ENCODE measurements at places on chromosomes 11 and 22.
A peak's percentile ranks its signal among the peaks of the same experiment; 100 is the strongest.

- no peak for DNase-seq
Observed at GRCh38 chr11:73141031-73141308, 1.1 kb downstream of the FCHSD2 start.

- no peak for DNase-seq
Observed at GRCh38 chr11:1152316-1153104, 5.2 kb upstream of the MUC5AC start.

GRCh38 chr11:102545701-102546100 lies 15.2 kb upstream of the MMP7 start:
- DNase-seq, result no peak

- no peak for DNase-seq
Observed at GRCh38 chr11:97548280-97548679, 1158.5 kb downstream of the JRKL start.

GRCh38 chr11:32121012-32121411 lies 30.1 kb downstream of the RCN1 start:
- no peak for DNase-seq

DNA sequence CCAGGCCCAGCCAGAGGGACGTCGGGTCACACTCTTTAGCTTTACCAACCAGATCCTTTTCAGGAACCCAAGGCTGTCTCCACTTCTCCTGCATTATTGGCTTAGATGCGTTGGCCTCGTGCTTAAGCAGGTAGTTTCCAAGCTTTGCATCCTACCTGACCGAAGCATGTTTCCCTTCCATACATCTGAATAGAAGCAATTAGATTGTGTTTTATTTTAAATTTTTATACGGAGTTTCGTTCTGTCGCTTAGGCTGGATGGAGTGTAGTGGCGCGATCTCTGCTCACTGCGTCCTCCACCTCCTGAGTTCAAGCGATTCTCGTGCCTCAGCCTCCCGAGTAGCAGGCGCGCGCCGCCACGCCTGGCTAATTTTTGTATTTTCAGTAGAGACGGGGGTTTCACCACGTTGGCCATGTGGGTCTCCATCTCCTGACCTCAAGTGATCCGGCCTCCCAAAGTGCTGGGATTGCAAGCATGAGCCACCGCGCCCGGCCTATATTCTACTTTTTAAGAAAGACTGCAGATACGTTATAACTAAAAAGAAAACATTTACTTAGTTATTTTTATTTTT lies 677 bp downstream of the DYNC2H1 start:
- DNase-seq, result no peak

DNA sequence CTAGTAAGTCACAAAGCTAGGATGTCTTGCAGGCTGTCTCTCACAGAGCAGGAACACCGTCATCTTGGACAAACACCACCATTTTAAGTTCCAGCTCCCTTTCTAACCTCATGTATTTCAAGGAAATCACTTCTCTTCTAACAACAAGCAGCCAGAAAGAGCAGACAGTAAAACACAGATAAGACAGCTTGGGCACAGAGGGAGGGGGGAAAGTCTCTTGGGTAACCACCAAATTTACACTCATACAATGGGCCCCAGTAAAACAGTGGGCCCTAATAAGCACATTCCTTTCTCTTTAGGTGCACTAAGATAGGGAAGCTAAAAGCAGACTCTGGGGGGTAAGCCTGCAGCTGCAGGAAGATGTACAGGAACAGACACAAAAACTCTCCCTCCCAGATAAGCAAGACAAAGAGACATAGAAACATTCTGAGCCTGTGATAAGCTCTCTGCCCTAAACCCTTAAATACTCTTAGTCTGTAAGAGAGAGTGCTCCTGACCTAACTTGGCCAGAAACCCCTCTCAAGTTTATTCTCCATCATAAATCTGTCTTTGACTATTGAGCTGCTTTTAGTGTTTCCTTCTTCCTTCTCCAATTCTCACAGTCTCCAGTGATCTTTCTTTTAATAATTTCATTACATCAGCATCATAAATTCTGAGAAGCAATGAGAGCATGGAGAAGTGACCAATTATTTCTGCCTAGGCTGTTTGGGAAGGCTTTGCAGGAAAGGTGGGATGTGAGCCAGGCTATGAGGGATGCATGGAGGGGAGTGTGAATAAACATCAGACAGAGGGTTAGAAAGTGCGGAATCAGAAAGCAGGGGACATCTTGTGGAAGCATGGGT lies 7.4 kb downstream of the OR10D3 start:
- DNase-seq, result no peak

DNA sequence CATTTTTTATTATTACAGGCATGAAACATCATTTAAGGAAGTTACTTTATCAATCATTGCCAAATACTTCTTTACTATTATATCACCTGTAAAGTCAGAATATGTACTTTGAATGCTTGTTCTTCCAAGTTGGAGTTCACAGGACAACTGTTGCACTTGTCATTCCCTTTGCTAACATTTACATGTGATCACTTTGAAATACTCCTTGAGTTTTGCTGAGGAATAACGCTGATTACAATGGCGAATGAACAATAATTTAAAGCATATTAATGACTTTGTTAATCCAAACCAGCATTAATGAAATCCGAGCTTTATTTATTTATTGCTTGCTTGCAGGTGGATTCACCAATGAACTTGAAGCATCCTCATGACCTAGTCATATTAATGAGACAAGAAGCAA lies 20.2 kb downstream of the TTC17 start:
- no peak for DNase-seq

GRCh38 chr22:38712486-38713207 lies 6.9 kb downstream of the GTPBP1 start:
- DNase-seq, result no peak

DNA sequence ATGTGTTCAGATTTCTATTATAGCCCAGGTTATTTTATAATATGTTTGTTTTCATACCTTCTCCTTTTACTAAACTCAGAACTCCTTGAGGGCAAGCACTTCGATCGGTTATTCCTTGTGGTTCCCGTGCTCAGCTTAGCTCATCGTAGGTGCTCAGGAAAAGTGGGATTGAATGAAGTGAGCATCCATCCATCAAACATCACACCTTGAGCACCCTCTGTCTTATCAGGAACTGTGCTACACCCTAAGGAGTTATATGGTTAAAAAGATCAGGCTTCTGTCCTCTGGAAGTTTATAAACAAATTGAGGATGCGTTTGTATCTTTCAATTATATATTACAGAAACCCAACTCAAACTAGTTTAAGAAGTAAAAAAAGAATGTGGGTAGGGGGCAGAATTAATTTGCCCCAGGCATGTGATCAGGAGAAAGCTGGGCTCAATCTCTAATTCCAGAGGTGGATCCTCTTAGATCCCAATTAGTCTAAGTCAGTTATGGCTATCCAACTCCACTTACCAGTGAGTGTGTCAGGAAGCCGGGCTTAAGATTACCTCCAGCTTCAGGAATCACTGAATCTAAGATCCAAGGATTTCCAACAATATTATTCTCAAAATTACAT lies 59.9 kb upstream of the RRAS2 start:
- no peak for DNase-seq

- DNase-seq, result no peak
Observed at GRCh38 chr11:46555267-46556054, 38.4 kb downstream of the AMBRA1 start.

DNA sequence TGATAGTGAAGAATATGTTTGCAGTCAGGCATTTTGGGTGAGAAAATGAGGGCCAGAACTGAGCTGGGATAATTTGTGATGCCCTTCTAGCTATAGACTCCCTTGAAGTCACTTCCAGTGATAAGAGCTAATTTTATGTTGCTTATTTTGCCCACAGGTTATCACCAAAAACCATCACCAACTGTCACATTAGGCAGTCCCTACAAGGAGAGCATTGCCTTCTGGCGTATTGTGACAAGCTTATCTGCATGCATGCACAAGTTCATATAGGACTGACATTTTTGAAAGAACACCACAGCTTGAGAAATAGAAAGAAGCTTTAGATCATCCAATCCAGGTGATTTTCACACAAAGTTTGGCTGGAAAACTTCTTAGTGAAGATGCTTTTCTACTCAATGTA lies 735.3 kb upstream of the RAG2 start:
- no peak for DNase-seq

GRCh38 chr11:117918366-117919255 lies 10.6 kb downstream of the TMPRSS13 start:
- DNase-seq, result no peak

DNA sequence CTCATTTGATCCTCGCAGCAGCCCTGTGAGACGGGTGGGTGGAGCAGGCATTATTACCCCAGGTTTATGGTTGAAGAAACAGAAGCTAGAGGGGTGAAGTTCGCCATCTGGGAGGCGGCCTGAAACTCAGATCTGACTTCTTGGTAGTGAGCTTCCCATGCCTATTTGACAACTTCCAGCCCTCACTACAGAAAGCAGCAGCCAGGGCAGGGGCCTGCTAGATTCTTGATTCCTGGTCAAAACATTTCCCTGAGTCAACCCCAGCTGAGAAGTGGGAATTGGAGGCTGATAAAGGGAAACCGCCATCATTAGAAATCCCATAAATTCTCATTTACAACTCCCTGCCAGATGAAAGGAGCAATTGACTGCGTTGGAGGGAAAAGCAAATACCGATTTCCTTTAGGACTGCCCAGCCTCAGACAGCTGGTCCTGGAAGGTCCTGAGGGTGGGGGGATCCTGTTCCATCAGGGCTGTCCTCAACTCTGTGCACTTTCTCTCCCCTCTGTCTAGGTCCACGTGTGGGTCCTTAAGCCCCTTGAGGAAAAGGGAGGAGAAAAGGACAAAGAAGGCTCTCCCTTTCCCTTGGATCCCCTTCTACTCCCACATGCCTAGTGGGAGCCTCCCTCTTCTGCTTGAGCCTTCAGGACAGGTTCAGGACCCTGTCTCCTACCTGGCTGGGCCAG lies 10.2 kb upstream of the NECTIN1 start:
- no peak for DNase-seq

DNA sequence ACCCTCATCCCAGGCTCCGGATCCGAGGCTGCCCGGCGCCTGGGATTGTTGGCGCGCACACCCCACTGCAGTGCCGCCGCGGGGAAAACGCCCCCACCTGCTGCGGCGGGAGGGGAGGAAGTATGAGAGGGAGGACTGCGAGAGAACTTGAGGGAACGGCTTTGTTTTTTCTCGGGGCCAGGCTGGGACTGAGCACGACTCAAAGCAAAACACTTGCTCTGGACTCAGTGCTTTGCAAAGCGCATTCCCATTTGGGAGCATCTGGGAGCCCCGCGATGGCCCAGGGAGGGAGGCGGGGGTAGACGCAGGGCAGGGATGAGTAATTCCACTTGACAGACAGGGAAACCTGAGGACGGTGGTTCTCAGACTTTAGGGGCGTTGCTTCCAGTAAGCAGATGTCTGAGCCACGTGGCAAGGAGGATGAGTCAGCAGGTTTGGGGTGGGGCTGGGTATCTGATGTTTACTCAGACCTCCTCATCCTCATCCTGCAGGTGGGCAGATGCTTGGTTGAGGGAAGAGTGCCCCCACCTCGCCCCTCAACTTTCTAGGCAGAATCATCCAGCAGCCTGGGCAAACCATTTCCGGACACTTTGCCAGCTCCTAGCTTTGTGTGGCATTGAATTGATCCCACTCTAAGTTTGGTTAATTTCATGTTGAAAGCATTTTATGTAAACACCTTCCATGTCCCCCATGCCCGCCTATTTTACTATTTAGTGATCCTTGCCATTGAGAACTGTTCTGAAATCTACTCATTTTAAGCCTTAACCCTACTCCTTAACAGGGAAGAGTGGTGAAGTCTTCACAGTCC lies 1.5 kb downstream of the MIAT start:
- DNase-seq, result peak; percentile 55

- no peak for DNase-seq
Observed at GRCh38 chr22:46972901-46973831, 210.7 kb downstream of the TBC1D22A start.

DNA sequence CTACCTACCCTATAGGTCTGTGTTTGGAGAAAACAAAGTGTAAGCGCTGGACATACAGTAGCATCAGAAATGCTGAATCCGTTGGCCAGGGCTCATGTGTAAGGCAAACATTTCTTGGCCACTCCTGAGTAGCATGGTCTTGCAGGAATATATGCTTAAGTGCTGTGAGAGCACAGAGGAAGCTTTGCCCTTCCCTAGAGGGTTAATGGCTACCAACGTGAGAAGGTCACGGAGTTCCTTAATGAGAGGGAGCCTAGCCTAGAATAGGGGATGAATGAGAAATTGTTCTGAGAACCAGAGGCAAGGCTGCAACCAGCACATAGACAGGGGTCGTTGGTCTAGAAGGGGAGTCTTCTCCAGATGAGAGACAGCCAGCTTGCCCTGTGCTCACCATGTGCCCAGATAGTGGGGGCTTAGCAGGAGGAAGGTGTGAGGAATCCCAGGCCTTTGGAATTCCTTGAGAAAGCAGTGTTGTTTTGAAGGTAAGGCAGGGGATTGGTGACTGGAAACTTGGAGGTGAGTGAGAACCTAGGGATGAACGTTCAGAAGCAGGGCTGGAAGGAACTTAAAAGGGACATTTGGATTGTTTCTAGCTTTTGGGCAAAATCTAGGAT lies 29.5 kb downstream of the RCOR2 start:
- no peak for DNase-seq

DNA sequence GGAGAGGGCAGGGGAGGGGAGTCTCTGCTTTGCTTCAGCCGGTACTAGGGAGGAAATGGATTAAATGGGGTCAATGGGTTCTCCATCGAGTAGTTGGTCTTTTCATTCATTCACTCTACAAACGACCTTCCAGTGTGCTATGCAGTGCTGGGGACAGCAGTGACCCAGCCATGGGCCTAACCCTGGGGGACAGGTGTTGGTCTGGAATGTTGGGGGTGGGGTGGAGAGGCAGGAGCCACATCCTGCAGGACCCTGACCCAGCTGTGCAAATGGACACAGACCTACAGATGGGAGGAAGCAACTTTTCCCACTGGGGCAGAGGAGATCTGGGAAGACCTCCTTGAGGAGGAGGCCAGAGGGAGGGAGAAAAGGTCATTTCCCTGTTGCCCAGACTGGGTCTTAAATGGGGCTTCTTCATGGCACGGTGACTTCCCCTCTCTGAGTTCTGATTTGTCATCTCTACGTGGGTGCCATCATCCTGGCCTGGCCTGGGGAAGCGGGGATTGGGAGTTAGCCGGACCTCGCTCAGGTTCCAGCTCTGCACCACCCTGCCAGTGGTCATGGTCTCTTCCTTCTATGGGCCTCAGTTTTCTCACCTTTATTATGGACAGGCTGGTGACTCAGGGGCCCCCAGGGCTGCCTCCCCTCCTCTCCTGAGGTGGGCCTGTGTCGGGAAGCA lies 2.0 kb downstream of the CYTH4 start:
- no peak for DNase-seq

GRCh38 chr22:39490135-39490798 lies 11.8 kb upstream of the MIEF1 start:
- peak; percentile 39 for DNase-seq

- no peak for DNase-seq
Observed at GRCh38 chr11:91350931-91351330, 873.7 kb upstream of the FAT3 start.

GRCh38 chr11:113311536-113311935 lies 2.8 kb upstream of the TTC12 start:
- DNase-seq, result no peak

- no peak for DNase-seq
Observed at GRCh38 chr11:23079382-23079813, 219.1 kb upstream of the CCDC179 start.
